Spinal cord (tissue), 10 donors: ENCODE measurements at places on chromosomes 5 and 9.

GRCh38 chr5:55123365-55123764, 20.9 kb downstream of the GZMA start:
- no peak for DNase-seq

DNA sequence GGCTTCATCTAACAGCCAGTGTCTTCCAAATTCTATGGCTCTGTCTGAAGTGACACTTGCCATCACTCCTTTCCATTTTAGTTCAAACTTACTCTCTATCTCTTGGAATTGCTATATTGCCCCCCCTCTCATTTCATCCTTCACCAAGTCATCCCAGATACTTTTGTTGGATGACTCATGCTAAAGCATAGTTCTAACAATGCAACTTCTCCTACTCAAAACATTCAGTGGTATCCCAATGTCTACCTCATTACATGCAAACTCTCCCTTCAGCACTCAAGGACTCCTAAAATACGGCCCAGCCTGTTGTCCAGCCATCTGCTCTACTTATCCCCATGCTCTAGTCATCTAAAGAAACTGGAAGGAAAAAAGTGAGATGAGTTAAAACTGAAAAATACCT, 171.6 kb downstream of the RASEF start:
- no peak for DNase-seq

GRCh38 chr9:115882911-115883310, 270.7 kb upstream of the PAPPA start:
- DNase-seq, result no peak

DNA sequence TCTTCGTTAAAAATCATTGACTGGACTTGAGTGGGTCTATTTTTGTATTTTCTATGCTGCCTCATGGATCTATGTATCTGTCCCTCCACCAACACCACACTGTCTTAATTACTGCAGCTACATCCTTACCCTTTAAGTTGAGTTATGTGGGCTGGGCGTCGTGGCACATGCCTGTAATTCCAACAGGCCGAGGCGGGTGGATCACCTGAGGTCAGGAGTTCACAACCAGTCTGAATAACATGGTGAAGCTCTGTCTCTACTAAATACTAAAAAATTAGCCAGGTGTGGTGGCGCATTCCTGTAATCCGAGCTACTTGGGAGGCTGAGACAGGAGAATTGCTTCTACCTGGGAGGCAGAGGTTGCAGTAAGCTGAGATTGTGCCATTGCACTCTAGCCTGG, 48.2 kb downstream of the XRCC4 start:
- DNase-seq, result no peak

GRCh38 chr9:105216440-105217178, 27.8 kb upstream of the SLC44A1 start:
- no peak for DNase-seq
